Osteocyte (in vitro differentiated cells): ENCODE measurements at places on chromosomes 1 and 21.

DNA sequence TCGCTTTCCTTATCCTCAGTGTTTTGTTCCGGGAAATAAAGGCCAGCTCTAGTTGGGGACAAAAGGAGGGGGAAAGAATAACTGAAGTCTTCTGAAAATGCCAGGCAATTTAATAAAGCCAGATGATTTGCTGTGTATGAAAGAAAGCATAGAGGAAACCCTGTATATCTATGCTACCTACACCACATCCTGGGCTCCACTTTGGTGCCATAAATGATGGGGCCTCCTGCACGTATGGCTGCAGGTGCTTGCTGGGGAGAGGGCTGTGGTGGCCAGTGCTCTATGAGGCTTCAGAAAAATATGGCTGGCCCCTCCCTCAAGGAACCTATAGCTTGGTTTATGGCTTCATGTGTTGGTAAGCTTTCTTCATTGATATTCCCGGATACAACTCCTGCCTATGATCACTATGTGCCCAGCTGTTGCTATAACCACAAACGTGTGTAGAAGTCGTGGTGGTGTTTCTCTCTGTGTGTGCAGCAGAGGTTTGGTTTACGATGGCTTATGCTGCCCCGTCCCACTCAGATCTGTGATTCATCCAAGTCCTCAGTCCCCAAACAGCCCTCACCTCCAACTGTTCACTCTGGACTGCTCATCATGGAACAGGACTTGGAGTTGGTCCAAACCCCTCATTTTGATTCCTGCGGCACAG is 59.5 kb downstream of the BACE2 start:
- peaks cover 27% of the 10 kb centered on the region for H3K36me3 ChIP-seq
- H3K27ac ChIP-seq: no peak overlapping the region
- no peaks in the 10 kb centered on the region for H3K4me1 ChIP-seq
- no peaks in the 10 kb centered on the region for H3K27me3 ChIP-seq
- DNase-seq: no peak

GRCh38 chr1:117318011-117318410 is 49.2 kb upstream of the MAN1A2 start:
- H3K27ac ChIP-seq: no peak overlapping the region
- H3K27me3 ChIP-seq: peaks cover 28% of the 10 kb centered on the region
- no peaks in the 10 kb centered on the region for H3K4me1 ChIP-seq
- no peak for DNase-seq
- H3K36me3 ChIP-seq: no peaks in the 10 kb centered on the region
- H3K4me3 ChIP-seq: no peak overlapping the region

GRCh38 chr1:114075546-114076242 is 78.0 kb downstream of the SYT6 start:
- peaks cover 12% of the 10 kb centered on the region for H3K27me3 ChIP-seq
- H3K36me3 ChIP-seq: no peaks in the 10 kb centered on the region
- no peak overlapping the region for H3K4me3 ChIP-seq
- DNase-seq: no peak
- H3K27ac ChIP-seq: no peak overlapping the region

DNA sequence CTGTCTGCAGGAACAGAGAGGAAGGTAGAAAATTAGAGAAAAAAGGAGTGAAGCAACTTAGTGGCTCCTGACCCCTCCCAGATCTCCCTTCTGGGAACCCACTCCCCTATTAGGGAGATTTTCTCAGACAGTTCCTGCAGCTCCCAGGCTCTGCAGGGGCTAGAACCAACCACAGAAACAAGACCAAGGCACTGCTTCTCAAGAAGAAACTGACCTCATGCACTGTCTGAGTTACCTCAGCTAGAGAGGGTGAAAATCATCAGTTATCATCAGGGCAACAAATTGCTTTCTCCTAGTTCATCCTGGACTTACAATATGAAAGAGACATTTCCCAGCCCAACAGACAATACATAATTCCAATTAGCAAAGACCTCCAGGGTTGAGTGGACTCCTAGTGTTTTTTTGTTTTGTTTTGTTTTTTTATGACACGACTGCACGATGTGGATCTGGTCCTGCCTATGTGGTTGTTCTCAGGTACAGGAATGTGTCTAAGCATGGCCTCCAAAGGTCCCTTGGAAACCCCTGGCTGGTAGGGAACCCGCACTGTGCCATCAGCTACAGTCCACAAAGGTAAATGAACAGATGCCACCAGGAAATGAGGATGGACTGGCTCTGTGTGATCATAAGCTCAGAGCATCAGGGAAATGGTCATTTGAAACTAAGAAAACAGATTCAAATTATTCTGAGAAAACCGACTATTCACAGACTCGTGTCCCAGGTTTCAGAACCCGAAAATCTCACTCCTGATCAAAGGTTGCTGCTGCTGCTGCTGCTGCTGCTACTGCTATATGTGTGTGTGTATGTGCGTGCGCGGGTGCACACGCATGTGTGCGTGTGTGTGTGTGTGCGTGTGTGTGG is 65.3 kb downstream of the LAMC2 start:
- no peak overlapping the region for H3K4me3 ChIP-seq
- H3K36me3 ChIP-seq: peaks cover 7% of the 10 kb centered on the region
- no peak overlapping the region for H3K27ac ChIP-seq
- peaks cover 7% of the 10 kb centered on the region for H3K4me1 ChIP-seq

- H3K27ac ChIP-seq: peak overlapping the region; percentile 52
- no peak overlapping the region for H3K4me3 ChIP-seq
- peaks cover 13% of the 10 kb centered on the region for H3K4me1 ChIP-seq
- DNase-seq: no peak
- peaks cover 54% of the 10 kb centered on the region for H3K36me3 ChIP-seq
Measured at GRCh38 chr1:39478126-39478915, 13.1 kb upstream of the BMP8A start.

DNA sequence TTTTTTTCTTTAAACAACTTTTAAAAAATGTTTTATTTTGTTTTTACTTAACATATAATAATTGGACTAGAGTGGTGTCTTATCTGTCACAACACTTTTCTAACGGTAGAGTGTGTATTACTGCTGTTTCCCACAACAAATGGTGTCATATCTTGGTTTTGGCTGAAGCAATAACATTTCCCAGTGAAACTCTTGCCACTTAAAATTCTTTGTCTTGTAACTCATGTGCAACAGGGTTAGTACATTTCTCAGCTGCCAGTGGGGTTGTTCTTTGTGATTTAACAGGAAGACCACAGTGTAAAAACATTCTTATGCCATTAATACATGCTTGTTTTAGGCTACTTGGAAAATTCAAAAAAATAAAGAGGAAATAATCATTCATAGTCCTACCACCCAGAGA is 43.5 kb downstream of the ALPL start:
- no peaks in the 10 kb centered on the region for H3K27me3 ChIP-seq
- H3K27ac ChIP-seq: peak overlapping the region; percentile 91
- DNase-seq: no peak
- peak overlapping the region; percentile 46 for H3K4me3 ChIP-seq
- H3K4me1 ChIP-seq: peaks cover 27% of the 10 kb centered on the region

- DNase-seq: no peak
- H3K4me1 ChIP-seq: peaks cover 7% of the 10 kb centered on the region
- no peaks in the 10 kb centered on the region for H3K27me3 ChIP-seq
- H3K36me3 ChIP-seq: peaks cover 8% of the 10 kb centered on the region
Measured at GRCh38 chr21:43034101-43034500, 41.5 kb downstream of the CBS start.

- H3K27me3 ChIP-seq: no peaks in the 10 kb centered on the region
- no peaks in the 10 kb centered on the region for H3K36me3 ChIP-seq
- H3K27ac ChIP-seq: peak overlapping the region; percentile 94
- H3K4me3 ChIP-seq: peak overlapping the region; percentile 31
- H3K4me1 ChIP-seq: peaks cover 36% of the 10 kb centered on the region
- DNase-seq: no peak
Measured at GRCh38 chr1:234769986-234770795, 160.2 kb upstream of the IRF2BP2 start.

DNA sequence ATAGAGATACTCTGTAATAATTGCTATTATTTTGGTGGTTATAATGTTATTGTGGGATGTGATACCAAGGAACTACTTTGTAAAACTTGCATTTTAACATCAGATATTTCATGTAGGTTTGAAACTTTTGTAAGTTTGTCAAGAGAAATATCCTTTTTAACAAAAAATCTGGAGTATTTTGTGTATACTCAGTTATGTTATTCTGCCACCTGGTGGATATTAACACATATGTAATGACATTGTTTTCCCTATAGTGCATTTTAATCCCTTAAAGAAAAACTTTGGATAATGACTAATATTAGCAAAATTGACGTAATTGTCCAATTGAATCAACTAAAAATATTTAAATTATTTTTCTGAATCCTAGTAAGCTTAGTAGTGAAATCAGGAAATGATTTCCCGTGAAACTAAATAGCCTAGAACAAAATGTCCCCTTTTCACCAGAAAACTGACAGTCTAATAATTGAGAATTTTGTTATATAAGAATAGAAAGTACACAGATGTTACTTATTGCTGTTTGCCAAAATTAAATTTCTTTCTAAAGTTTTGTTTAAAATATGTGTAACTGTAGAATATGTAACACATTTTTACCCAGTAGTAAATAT is 39.6 kb downstream of the KCTD3 start:
- H3K27me3 ChIP-seq: no peaks in the 10 kb centered on the region
- H3K4me1 ChIP-seq: peaks cover 11% of the 10 kb centered on the region
- no peak overlapping the region for H3K4me3 ChIP-seq
- H3K36me3 ChIP-seq: peaks cover 20% of the 10 kb centered on the region
- DNase-seq: no peak

DNA sequence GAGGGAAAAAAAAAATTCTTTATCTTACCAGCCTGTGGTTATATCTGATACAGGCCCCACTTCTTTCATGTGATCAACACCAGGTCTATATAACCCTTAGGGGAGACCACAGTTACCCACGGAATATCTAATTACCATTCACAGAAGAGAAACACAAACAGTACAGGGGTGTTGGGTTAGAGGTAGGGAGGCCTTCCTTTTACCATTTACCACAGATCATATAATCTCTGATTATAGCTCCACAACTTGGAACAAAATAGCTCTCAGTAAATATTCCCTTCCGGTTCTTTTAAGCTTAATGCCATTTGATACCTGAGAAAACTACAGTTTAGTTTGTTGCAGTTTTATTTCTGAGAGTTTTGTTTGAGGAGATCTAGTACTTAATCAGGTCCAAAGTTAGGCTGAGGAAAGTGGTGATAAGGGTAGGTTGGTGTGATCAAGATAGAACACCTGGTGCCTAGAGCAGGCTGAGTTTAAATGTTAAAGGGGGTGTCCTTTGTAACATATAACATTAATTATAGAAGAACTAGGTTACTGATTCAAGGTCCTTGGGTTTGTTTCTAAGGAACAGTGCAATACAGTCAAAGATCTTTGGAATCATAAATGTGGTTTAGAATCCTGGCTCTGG is 14.1 kb downstream of the EPB41 start:
- H3K4me1 ChIP-seq: peaks cover 22% of the 10 kb centered on the region
- DNase-seq: no peak
- no peak overlapping the region for H3K4me3 ChIP-seq
- H3K27me3 ChIP-seq: no peaks in the 10 kb centered on the region

GRCh38 chr1:110811529-110811928 is 61.4 kb upstream of the CD53 start:
- no peak for DNase-seq
- H3K27me3 ChIP-seq: no peaks in the 10 kb centered on the region
- H3K4me1 ChIP-seq: no peaks in the 10 kb centered on the region
- no peaks in the 10 kb centered on the region for H3K36me3 ChIP-seq

DNA sequence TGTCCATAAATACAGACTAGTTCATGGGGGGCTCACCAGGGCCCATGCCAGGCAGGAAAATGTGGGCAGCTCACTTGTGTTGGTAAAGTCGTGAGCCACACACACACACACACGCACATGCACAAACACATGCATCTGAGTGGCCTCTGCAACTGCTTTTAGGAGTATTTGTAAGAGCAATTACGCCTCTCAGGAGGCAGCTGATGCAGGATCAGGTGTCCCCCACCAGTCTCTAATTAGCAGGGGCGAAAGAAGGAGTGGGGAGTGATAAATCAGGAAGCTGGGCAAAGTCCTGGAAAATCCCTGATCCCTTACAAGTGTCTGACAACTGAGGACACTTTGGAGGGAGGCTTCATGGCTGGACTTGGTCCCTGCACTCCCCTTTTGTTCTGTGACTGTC is 5.7 kb upstream of the IVL start:
- no peaks in the 10 kb centered on the region for H3K27me3 ChIP-seq
- no peak for DNase-seq
- no peak overlapping the region for H3K27ac ChIP-seq
- H3K4me1 ChIP-seq: no peaks in the 10 kb centered on the region

DNA sequence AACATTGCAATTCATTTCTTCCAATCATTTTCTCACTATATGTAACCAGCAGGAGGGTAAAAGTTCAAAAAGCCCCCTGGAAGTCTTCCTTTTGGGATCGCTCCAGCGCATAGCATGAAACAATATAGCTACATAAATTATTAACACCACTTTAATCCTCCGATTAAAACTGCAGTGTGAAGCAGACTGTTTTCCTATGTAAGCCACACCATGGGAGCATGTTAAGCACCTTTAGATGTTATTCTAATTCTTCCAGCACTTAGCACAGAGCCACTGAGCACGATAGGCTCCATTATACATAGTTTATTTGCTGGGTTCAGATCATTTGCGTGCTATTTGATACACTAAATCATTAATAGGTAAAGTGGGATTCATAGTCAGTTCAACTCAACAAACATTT is 18.4 kb upstream of the GADD45A start:
- no peak overlapping the region for H3K27ac ChIP-seq
- DNase-seq: no peak
- peaks cover 5% of the 10 kb centered on the region for H3K4me1 ChIP-seq
- no peaks in the 10 kb centered on the region for H3K27me3 ChIP-seq
- H3K4me3 ChIP-seq: no peak overlapping the region

GRCh38 chr1:181140398-181140797 is 51.9 kb downstream of the IER5 start:
- no peak overlapping the region for H3K4me3 ChIP-seq
- H3K27ac ChIP-seq: peak overlapping the region; percentile 6
- DNase-seq: no peak
- H3K36me3 ChIP-seq: no peaks in the 10 kb centered on the region

GRCh38 chr1:11788549-11789053 is 17.2 kb downstream of the MTHFR start:
- no peak for DNase-seq
- H3K4me3 ChIP-seq: no peak overlapping the region
- peaks cover 10% of the 10 kb centered on the region for H3K36me3 ChIP-seq
- no peak overlapping the region for H3K27ac ChIP-seq
- peaks cover 51% of the 10 kb centered on the region for H3K4me1 ChIP-seq

- H3K36me3 ChIP-seq: no peaks in the 10 kb centered on the region
- no peak overlapping the region for H3K27ac ChIP-seq
- H3K4me1 ChIP-seq: peaks cover 17% of the 10 kb centered on the region
- no peaks in the 10 kb centered on the region for H3K27me3 ChIP-seq
- H3K4me3 ChIP-seq: no peak overlapping the region
- DNase-seq: no peak
Measured at GRCh38 chr1:109616391-109616790, 3.0 kb downstream of the GNAT2 start.

DNA sequence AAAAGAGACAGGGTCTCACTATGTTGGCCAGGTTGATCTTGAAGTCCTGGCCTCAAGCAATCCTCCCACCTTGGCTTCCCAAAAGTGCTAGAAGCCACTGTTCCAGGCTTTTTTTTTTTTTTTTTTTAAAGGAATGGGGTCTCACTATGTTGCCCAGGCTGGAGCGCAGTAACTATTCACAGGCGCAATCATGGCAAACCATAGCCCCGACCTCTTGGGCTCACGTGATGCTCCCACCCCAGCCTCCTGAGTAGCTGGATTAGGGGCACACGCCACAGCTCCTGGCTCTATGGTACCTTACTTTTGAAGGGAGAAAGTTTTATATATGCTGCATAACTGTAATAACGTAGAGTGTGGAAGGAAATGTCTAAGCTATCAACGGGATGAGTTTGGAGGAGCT is 5.7 kb upstream of the ATP13A2 start:
- H3K36me3 ChIP-seq: peaks cover 34% of the 10 kb centered on the region
- H3K27ac ChIP-seq: no peak overlapping the region
- H3K4me3 ChIP-seq: no peak overlapping the region
- no peaks in the 10 kb centered on the region for H3K27me3 ChIP-seq
- peaks cover 30% of the 10 kb centered on the region for H3K4me1 ChIP-seq
- no peak for DNase-seq
